ENCODE measurements at places on chromosomes 5 and 9.

GRCh38 chr9:128911529-128912035 is 9.2 kb upstream of the PHYHD1 start:
- no peak for DNase-seq

- DNase-seq, result no peak
These were observed 163.1 kb downstream of the IZUMO3 start for GRCh38 chr9:24382566-24382965.

- no peak for DNase-seq
These were observed 209.8 kb downstream of the MCTP1 start for GRCh38 chr5:95075111-95075510.

GRCh38 chr9:130518233-130518632 is 61.1 kb upstream of the FUBP3 start:
- DNase-seq, result no peak

- DNase-seq, result no peak
These were observed 669.7 kb downstream of the MAT2B start for GRCh38 chr5:164175083-164175482.

DNA sequence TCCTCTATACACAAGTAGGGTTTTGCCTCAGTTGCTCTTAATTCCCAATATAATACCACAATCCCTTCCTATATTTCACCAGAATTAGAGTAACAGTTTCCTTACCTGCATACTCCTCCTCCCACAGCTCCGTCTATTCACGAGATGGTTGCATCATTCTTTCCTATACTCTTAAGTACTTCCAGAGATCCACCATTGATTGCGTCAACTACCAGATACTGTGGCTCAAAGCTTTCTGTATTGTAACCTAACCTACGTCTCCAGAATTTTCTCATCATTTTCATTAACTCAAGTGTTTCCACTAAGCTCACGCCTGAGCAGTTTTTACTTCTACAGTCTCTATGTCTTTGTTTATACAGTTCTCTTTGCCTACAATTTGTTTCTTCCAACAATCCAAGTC is 31.2 kb upstream of the MINAR2 start:
- no peak for DNase-seq

- DNase-seq, result no peak
These were observed 36.0 kb downstream of the ANKRD33B start for GRCh38 chr5:10599862-10600284.

- no peak for DNase-seq
These were observed 9.9 kb downstream of the ERGIC1 start for GRCh38 chr5:172843825-172844576.

- DNase-seq, result no peak
These were observed 18.6 kb downstream of the SEC16A start for GRCh38 chr9:136464241-136464640.
